Stimulated activated CD4-positive, alpha-beta T cell treated with anti-CD3 and anti-CD28 coated beads, Interleukin-12 subunit alpha, Interleukin-12 subunit beta, amount 100 ng/mL, for 4 hours (primary cell): ENCODE measurements at places on chromosomes 7 and 10.

DNA sequence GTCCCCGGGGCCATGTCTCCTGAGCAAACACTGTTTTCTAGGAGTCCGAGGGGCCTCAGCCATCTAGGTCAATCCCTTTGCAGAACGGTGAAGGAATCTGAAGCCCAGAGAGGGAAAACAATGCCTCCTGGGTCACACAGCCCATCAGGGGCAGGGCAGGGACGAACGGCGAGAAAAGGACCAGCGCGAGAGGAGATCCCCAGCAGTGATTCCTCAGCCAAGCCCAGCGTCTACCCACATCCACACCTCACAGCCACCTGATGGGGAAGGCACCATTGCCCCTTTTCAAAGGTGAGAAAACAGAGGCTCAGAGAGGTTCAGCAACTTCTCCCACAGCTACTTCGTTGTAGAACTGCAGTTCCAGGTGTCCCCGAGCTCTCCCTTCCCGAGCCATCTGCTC, 17.9 kb upstream of the PSMG3 start:
- DNase-seq, result no peak

- DNase-seq, result no peak
Observed at GRCh38 chr10:33331379-33331694, 3.1 kb downstream of the NRP1 start.

- DNase-seq, result no peak
Observed at GRCh38 chr10:44674536-44675386, 236.4 kb upstream of the TMEM72 start.

- no peak for DNase-seq
Observed at GRCh38 chr10:6162589-6163356, 40.0 kb upstream of the PFKFB3 start.

- no peak for DNase-seq
Observed at GRCh38 chr10:132971448-132972148, 29.2 kb upstream of the CFAP46 start.

DNA sequence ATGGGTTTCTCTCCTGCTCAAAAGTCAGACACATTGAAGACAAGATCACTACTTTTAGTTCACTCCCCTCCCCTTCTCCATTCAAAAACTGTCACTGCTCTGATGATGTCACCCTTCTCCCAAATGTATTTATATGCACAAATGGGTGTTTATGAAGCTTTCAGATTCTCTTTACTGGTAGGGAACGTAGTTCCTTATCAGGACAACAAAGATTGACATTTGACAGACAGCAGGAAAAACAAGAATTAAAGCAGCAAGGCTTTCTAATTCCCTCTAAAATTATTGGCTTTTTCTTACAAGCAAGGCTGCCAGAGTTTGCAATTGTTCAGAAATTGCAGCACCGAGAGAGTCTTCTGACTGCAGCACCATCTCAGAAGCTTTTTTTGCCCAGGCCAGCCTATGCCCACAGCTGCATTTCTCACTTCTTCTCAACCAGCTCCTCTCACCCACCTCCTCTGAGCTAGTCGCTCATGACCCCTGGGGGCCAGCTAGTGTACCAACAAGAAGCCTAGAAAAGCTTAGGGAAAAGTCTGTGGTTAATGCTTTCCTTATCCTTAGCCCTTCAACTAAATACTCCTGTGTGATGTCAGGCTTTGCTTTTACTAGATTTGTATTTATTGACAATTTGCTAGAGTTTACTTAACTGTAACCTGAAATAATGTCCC, 265.1 kb downstream of the HTR7 start:
- DNase-seq, result no peak

DNA sequence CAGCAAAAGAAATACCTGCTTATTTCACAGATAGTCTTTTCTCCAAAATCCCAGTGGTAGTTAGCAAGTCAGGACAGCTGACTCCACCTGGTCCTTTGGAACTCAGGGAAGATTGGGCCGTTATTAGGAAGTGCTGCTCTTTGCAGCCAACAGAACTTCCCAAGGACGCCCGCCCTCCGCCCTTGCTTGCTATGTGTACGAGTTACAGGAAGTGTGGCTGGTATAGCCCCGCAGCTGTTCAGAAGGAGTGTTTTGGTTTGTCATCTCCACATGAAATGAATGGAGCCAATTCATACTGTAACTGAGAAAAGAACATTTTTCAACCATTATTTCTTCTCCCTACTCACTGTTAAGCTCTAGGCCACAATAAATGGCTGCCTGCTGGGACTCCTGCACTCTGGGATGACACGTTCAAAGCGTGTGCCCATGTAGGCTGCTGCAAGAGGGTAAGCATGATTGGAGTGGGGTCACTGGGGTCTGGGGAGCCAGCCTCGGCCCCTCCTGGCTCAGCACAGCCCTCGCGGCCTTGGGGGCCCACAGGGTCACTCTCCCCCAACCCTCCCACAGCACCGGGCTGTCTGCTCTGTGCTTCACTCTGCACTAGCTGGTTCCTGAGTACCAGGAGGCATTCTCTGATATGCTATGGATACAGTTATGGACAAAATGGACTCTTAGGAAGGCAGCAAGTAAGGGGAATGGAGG, 244.0 kb downstream of the EBF3 start:
- DNase-seq, result no peak
